Fibroblast of skin of abdomen (primary cell): ENCODE measurements at places on chromosomes 6 and 20.

DNA sequence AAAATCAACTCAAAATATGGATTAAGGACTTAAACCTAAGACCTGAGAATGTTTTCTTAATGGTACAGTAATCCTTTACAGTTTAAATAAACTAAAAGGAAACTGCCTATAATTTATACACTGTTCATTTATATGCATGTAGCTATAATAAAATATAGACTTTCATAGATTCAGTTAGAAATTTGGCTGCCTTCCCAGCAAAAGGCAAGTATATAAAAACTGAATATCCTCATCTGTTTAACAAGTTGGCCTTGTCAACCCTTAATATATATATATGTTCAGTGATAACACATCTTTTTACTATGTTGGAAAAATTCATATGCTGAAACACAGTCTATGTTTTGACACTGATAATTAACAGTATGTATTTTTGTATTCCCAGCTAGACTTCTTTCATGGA is 123.1 kb downstream of the GRIK2 start:
- DNase-seq, result no peak

GRCh38 chr6:137867685-137868509 is 838 bp downstream of the TNFAIP3 start:
- no peak for DNase-seq

GRCh38 chr6:27558028-27558724 is 85.3 kb upstream of the ZNF184 start:
- no peak for DNase-seq

GRCh38 chr20:37670351-37670791 is 23.5 kb upstream of the CTNNBL1 start:
- no peak for DNase-seq

DNA sequence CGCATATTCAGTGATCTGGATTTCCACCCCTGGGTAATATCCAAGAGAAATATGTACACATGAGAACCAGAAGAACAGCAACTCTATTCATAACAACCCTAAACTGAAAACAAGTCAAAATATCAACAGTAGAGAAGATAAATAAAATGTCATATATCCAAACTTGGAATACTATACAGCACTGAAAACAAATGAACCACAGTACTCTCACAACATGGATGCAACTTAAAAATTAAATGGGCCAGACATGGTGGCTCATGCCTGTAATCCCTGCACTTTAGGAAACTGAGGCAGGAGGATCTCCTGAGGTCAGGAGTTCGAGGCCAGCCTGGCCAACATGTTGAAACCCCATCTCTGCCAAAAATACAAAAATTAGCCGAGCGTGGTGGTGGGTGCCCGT is 16.5 kb upstream of the ATXN1 start:
- DNase-seq, result no peak

DNA sequence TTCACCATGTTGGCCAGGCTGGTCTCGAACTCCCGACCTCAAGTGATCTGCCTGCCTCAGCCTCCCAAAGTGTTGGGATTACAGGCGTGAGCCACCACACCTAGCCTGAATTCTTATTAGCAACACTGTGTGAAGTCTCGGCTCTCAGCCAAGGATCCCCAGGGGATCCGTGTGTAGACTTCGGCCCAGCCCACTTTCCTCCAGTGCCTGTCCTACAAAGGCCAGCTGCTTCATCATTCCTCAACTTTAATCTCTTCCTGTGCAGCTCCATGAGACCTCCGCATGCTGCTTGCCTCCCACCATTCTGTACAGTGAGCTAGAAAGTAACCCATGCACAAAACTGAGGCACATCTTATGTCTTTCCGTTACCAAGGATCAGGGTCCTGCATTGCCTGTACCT is 71.8 kb downstream of the SAMD3 start:
- DNase-seq, result no peak

- peak; percentile 8 for DNase-seq
Observed at GRCh38 chr20:6525447-6526303, 241.8 kb upstream of the BMP2 start.

DNA sequence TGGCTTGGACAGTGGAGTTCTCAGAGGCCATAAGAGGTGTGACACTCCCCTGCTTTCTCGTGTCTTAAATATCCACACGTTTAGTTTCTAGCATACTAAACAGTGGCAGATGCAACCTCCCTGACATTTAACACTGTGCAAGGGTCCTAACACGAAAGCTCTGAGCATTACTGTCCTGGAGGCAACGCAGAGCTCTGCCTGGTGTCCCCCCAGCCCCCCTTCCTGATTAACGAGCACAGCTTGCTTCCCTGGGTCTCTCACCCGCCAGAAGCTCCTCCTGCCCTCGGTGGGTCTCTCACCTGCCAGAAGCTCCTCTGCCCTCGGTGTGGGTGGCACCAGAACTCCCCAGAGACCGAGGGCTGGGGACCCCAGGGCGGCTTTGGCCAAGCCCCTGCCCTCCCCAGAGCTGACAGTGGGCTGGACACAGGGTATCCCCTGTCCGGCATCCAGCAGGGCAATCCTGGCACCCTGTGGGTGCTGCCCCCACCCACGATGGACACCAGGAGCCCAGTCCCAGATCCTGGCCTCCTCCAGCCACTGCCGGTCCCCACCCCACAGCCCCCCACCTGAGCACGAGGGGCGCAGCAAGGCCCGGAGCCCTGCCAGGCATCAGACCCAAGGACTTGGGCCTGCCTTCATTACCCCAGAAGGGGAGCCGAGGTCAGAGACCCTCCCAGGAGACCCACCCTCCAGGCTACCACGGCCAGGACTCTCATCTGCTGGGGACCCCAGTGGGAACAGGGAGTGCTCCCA is 12.4 kb upstream of the KCNQ2 start:
- DNase-seq, result no peak

- DNase-seq, result no peak
Observed at GRCh38 chr6:150981095-150981494, 115.6 kb downstream of the MTHFD1L start.

DNA sequence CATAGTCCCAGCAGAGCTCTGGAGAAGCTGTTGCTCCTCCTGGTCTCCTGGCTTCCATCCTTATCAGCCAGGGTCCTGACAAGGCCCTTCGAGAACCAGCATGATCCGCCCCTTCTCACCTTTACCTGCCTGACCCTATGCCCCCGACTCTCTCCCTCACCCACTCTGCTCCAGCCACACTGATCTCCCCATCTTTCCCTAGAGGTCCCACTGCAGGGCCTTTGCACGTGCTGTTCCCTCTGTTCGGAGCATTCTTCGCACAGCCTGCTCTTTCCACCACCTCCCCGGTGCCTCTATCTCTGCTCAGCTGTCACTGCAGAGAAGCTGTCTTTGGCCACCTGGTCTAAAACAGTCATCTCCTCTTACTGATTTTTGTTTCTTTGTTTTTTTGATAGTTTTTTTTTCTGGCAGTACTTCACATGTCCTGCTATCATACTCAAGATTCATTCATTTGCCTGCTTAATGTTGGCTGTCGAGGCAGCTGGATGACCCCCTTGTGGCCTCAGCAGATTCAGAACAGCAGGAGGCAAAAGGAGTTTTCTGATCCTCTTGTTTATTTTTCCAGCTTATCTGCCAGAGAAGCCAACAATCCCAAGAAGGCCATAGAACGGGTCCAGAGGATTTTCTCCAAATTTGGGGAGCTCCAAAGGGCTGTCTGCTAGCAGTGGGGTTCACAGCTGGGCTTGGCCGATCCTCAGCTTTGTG is 1.6 kb upstream of the PTGIS start:
- DNase-seq, result no peak

DNA sequence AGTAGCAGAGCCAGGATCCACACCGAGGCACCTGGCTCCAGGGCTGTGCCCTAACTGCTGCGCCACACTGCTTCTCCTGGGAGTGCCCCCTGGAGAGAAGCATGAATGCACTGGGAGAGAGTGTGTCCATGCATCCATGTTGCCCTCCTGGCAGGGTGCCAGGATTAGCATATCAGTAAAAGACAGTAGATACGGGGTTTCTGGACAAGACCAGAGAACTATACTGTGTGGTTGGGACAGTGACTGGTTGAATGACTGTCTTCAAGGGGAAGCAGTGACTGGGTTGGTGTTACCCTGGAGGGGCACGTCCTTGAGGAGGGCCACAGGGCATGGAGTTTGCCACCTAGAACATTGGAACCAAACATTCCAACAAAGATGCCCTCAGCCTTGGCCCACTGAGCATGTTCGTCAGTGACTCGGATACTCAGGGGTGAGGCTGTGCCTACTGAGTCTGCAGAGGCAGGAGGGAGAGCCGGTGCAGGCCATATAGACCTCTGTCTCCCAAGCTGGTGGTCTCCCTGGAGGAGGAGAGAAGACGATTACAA is 288.8 kb downstream of the CDC5L start:
- no peak for DNase-seq

DNA sequence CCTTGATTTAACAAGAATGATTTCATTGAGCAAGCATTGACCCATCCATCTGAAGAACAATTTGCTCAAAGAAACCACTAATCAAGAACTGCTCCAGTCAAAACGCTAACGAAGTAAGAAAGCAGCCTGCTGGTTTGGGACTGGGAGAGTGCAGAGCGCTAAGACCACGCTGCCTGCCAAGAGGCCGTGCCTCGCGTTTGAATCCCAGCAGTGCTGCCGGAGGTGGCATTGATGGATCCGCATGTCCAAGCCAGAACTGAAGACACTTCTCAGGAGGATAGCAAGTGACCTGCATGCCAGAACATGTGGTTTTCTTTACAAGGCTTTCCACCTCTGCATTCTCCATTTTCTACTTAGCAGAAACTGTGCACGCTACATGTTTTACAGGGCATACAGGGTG is 105.2 kb upstream of the FOXC1 start:
- DNase-seq, result no peak

DNA sequence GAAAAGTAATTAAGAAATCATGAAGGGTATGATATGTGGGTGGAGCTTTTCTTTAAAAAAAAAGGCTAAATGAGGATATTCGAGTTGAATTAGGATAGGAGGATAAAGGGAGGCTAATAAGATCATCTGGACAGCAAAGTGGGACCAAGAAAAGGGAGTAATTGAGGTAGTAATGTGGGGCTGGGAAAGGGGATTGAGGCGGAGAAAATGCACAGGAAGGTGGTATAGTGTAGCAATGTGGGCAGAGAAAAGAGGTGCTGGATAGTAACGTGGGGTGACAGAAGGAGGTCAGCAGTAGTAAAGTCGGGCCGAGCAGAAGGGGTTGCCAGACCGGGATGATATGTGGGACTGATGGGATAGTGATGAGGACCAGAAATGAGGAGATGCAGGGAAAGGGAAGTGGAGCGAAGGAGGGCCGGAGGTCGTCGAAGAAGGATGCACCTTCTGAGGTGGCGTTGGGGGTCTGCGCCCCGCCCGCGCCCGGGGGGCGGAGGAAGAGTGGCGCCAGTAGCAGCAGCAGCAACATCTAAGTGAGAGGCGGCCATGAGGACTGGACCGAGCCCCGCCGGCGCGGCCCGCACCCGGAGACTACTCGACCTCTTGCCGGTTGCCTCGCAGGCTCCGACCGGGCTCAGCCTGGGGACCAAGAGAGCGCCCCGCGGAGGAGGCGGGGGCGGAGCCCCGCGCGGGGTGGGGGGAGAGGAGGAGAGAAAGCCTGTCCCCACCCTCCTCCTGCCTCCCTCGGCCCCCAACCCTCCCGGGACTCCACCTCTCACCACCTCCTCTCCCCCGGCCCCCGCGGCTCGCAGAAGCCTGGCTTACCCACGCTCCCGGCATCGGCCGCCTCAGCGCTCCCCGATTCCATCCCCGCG is 887 bp downstream of the GABBR1 start:
- DNase-seq, result peak; percentile 77

DNA sequence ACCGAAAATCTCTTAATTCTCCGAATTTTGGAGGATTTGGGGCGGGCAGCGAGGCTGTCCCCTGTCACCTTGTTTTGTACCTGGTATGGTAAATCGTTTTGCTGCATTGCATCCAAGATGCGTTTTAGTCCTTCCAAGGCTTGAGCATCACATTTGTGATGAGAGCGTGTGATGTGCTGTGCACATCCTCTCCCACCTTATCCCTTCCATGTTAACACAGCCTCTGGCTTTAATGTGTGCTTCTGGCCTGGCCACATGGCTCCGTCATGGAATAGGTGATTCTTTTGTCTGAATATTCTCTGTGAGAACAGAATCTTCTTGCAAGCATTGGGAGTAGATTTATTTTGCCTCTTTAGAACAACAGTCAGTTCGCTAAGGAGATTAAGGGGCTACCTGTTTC is 763 bp downstream of the TMEM14A start:
- DNase-seq, result no peak

- DNase-seq, result peak; percentile 59
Observed at GRCh38 chr6:42428326-42429041, 23.2 kb downstream of the TRERF1 start.

DNA sequence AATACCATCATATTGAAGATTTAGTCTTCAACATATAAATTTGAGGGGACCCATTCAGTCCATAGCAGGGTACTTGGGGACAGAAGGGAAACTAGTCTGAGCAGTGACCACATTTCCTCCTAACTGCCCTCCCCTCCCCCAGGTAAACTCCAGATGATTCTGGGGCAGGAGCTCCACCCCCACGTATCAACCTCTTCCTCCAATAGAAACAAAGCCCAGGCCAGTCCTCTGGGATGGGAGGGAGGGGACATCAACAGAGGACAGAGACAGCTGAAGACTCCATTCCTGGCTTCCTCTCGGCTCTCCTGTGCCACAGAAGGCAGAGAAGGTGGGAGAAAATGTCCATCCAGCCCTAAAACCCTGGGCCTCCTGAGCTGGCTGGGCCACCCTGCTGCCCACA is 85.0 kb upstream of the TOP1 start:
- DNase-seq, result no peak

- DNase-seq, result no peak
Observed at GRCh38 chr6:163728442-163729126, 314.1 kb downstream of the QKI start.

DNA sequence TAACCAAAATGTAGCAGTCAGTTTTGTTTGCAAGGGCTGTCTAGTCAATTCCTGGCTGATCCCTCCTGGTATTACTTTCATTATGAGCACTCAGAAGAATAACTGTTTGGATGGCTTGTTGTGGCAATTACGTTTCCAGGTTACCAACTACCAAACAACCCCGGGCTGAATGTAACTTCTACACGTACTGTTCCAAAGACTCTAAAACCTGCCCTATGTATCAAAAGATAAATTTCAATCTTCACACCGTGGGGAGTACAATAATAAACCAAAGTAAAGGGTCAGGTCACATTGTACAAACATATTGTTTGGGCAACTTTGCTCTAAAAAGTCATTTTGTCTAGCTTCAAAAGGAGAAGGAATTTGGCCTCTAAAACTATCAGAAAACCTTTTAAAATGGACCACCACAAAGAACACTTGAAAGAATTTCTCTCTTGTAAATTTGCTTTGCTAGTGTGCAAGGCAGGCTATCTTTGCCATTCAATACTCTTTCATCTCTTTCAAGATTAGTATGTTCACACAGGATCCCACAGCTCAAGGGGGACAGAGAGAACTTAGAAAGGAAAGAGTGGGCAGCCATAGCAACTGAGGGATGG is 27.6 kb downstream of the DCDC2 start:
- no peak for DNase-seq

- no peak for DNase-seq
Observed at GRCh38 chr6:27785294-27785693, 126.9 kb downstream of the OR2B2 start.
